ENCODE measurements at places on chromosomes 5 and 9.

GRCh38 chr5:175501759-175502158 is 23.4 kb downstream of the SFXN1 start:
- no peak for DNase-seq

GRCh38 chr5:82551840-82552385 is 273.8 kb upstream of the RPS23 start:
- no peak for DNase-seq

GRCh38 chr5:79025054-79025472 is 40.0 kb upstream of the ARSB start:
- DNase-seq = peak; percentile 80

- peak; percentile 68 for DNase-seq
Measured at GRCh38 chr5:125612181-125612721, 811.0 kb upstream of the GRAMD2B start.

- peak; percentile 1 for DNase-seq
Measured at GRCh38 chr9:85716031-85716877, 25.5 kb downstream of the AGTPBP1 start.

GRCh38 chr5:179869641-179870402 is 11.2 kb upstream of the MRNIP start:
- no peak for DNase-seq

DNA sequence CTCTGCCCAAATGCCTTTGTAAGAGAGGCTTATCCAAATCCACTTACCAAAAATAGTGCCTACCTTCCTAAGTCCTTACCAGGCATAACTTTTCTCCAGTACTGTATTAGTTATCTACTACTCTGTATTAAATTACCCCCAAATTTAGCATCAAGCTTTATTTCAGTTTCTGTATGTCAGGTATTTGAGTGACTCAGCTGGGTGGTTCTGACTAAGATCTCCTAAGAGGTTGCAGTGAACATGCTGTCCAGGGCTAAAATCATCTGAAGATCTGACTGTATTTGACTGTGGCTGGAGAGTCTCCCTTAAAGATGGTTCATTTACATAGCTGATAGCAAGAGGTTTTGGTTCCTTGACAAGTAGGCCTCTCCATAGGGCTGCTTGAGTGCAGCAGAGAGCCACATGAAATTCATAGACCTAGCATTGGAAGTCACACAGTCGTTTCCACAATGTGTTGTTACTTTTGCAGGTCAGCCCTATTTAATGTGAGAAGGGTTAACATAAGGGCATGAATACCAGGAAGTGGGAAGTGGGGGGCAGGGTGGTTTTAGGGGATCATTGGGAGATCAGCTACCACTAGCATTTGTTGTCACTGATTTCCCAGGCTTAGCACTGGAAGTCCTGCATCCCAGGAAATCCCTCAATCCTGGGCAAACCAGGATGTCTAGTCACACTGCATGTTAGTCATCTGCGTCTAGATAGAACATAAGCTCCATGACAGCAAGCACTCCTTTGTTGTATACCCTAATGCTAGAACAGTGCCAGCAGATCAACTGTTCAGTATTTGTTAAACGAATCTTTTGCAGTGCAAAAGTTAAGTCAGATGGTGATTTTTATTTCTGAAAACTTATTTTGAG is 2.0 kb upstream of the ZNF622 start:
- DNase-seq = no peak

DNA sequence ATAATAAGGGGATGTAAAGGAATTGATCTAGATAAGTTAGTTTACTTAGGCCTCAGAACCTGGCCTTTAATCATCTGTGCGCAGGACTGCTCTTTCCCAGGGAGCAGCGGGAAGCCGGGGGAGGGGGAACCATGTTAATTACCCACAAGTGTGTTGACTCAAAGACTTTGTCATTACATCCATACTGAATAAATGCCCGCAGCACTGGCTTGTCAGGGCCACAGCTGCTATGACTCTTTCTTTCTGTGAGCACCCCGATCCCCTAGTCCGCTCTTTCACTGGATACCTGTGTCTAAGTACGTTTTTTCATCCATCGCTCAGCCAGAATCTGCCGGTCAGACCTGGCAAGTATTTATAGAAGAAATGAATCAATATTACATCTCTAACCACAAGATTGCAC is 249.3 kb upstream of the DMRT1 start:
- DNase-seq = no peak

GRCh38 chr9:7342229-7342628 is 457.3 kb downstream of the DMAC1 start:
- no peak for DNase-seq

GRCh38 chr5:55982957-55983381 is 11.8 kb downstream of the IL6ST start:
- peak; percentile 68 for DNase-seq

DNA sequence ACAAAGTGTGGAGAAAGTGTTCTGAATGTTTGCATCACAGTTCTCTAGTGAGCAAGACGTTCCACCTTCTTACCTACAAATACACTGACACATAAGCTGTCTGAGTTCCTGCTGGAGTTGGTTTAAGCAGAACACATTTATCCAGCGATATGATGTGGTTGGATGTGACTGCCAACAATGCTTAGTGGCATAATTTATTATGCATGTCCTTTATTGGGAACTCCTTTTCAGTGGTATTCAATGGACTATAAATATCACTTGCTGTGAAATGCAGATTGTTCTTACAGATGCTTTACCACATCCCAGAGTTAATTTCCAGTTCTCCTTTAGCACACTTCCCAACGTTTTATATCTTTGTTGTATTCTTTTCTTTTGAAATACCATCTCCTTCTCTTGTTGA is 222.2 kb downstream of the LURAP1L start:
- DNase-seq = no peak

DNA sequence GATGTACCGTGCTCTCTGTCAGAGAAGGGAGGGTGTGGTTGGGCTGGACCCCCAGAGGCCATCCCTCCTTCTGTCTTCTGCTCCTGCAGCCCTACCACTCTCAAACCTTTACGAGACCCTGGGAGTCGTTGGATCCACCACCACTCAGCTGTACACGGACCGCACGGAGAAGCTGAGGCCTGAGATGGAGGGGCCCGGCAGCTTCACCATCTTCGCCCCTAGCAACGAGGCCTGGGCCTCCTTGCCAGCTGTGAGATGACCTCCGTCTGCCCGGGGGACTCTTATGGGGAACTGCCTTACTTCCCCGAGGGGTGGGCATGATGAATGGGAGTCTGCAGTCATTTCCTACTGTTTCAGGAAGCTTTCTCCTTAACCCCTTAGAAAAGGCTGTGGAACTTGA is 17.5 kb downstream of the TGFBI start:
- DNase-seq = no peak
